Stomach (tissue), 19 donors: ENCODE measurements at places on chromosomes 4 and X. TPM values are rescaled to one million over a fixed set of nuclear protein-coding genes. Genes with fewer than 3 reads are reported as not detected.

GRCh38 chrX:65745992-65746391, 78.5 kb downstream of the MSN start:
- no peak for DNase-seq

TMEM187 gene
- 16.2 TPM for total RNA-seq

DNA sequence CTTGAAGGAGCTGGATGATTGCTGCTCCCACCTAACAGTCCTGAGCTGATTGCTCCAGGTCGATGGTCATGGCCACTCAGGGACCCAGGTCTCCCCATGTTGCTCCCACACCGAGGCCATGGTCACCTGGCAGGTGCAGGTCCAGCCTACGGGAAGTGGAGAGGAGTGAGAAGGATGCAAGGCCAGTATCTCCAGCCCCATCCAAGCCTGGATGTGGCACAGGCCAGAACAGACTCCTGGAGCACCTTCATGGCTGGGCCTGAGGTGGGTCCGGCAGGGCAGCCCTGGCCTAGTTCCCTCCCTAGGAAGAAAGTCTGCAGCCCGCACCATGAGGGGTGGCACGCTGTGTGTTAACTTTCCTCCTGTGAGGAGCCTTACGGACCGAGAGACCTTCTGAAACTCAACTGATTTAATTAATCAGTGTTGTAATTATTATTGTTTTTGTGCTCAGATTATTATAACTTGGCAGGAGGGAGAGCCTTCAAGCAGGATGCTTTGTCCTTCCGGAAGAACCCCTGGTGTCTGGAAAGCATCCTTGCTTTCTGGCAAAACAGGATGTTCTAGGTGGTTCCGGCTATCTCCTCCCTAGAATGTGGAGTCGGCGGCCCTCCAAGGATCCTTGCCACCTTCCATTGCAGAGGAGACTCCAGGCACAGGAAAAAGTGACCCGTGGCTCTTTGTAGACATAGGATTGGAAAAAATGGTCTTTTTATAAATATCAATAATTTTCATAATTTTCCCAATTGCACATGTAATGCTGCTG, 92.3 kb upstream of the ADRA2C start:
- no peak for DNase-seq

- DNase-seq = no peak
These were observed 94.1 kb upstream of the GPR34 start for GRCh38 chrX:41594634-41595033.

PF4V1 gene
- total RNA-seq = not detected

DNA sequence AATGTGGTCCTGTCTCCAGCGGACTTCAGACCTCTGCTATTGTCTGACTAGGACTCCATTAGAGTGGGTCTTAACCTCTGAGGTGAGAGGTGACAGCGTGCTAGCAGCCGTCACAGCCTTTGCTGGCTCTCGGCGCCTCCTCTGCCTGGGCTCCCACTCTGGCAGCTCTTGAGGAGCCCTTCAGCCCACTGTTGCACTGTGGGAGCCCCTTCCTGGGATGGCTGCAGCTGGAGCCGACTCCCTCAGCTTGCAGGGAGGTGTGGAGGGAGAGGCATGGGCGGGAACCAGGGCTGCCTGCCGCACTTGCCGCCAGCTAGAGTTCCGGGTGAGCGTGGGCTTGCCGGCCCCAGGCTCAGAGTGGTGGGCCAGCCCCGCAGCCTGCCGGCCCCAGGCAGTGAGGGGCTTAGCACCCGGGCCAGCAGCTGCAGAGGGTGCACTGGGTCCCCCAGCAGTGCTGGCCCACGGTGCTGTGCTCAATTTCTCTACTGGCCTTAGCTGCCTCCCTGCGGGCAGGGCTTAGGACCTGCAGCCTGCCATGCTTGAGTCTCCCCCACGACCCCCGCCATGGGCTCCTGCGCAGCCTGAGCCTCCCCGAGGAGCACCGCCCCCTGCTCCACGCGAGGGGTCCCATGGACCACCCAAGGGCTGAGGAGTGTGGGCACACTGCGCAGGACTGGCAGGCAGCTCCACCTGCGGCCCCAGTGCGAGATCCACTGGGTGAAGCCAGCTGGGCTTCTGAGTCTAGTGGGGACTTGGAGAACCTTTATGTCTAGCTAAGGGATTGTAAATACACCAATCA, 163.4 kb upstream of the ITM2A start:
- no peak for DNase-seq

GALNTL6 gene
- total RNA-seq = 0.58 TPM

DNA sequence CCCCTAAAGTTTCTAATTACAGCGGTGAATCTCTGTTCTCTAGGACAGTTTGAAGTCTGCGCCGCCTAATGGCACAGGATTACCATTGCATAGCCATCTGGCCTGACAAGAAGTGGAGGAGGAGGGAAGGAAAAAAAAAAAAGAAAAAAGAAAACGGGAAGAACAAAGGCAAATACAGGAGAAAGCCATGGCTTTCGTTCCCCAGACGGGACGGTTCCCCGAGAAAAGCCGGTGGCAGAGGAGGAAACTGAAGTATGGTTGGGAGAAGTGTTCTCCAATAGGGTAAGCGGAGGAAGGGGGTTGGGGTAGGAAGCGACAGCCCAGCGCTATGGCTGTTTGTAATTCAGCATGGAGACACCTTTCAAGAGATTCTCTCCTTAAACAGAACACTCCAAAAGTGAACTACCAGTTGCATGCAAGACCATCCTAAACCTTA, 80.8 kb downstream of the HMGN5 start:
- DNase-seq = peak; percentile 79

RAB28 gene
- total RNA-seq = 0.29 TPM

GAGE1 gene
- total RNA-seq = not detected

GC gene
- 5.5 TPM for total RNA-seq

- no peak for DNase-seq
These were observed 12.9 kb downstream of the SH3KBP1 start for GRCh38 chrX:19874391-19875049.

PCSK1N gene
- total RNA-seq = 25.9 TPM

DNA sequence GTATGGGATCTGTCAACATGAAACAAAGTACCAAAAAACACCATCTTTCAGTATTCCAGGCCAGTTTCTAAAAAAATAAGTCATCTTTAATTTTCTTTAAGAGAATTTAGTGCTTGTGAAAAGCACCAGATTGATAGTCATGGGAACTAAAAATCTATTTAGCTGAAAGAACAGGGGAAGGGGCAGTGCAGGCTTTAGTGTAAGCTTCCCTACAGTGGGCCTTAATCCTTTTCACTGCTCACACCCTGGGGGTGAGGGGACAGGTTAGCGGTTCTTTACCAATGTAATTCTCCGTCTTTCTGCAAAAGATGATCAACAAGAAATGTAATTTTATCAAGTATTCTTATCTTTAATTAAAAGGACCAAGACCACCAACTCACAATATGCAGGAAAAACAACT, 47.1 kb downstream of the CHIC2 start:
- DNase-seq = no peak

DNA sequence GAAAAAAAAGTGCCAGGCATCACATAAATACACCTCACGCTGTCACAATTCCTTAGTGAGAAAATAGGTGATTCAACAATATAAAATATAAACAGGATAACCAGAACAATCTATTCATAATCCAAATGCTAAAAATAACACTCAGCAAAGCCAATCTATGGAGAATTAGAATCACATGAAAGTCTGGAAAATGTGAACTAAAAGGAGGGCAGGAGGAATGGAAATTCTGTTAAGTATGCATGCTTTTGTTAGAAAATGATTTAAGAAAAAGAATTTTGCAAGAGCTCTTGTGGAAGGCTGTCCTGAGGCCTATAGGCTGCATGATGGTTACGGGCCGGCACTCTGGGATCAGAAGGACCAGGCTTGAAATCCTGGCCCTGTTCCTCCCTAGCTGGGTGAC, 70.6 kb upstream of the PROM1 start:
- no peak for DNase-seq
